ENCODE measurements at places on chromosomes 3 and 15.

DNA sequence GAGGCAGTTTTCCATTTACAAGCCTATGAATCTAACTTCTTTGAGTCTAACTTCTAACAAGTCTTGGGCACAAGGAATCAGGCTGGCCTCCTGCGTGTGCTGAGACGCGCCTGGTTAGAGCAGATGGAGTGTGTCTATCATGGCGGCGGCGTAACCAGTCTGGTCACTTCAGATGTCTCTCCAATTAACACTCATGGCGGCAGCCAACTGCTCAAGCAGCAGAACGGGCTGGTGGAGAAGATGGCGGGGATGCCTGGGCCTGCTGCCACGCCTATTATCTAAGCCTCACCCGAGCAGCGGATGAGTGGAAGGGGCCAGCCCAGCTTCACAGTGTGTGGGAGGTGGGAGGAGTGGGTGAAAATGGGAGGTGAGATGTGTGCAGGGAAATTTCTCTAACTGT lies 246.4 kb upstream of the TPRG1 start:
- DNase-seq, result no peak

DNA sequence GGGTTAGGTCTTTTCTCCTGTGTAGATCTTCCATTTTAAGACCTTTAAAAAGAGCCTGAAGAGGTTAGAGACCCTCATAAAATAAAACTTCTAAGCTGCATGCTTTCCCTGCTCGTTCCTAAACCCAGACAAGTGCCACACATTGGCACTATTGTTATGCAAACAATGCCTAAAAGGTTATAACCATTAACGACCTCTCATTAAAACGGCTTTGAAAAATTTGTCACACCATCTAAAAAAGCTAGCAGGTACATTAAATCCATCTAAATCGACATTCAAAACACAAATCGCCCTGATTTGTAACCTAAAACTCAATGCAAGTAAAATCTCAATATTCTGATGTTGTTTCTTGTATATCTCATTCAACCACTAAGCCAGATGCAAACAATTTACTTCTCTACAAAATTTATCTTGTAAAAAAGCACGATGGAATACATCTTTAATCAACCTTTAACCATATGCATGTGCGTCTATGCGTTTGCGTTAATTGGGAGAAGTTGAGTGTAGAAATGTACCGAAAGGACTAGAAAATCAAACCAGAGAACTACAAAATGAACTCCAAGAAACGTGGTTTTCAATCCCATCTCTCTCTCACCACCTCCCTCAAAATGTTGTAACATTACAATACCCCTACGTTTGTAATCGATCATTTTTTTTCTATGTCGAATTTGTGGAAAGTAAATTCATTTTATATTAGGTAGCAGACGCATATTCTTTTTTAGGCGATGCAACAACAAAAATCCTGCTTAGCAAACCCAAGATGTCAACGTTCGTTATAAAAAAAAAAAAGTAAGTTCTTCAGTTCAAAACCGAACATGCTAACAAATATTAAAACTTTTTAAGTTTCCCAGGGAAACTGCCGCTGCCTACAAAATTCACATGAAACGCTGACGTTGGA lies 1.2 kb downstream of the ALDH1A2 start:
- DNase-seq, result no peak

DNA sequence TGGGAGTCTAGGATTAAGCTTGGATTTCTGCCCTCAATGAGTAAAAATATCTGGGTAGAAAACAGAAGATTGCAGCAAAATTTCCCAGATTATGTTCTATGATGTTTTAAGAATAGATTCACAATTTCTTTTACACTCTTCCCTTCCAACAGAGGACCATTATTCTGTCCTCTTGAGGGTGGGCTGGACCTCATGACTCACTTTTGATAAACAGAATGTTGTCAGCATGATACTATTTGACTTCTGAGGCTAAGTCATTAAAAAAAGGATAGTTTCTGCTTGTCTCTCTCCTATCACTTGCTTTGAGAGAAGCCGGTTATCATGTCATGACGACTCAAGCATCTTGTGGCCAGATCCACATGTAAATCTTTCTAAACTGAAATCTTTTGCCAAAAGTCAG lies 396.2 kb upstream of the CDIN1 start:
- no peak for DNase-seq

GRCh38 chr3:30832961-30833575 lies 61.4 kb downstream of the GADL1 start:
- DNase-seq, result no peak

- DNase-seq, result no peak
Measured at GRCh38 chr3:76096836-76097588, 311.7 kb upstream of the ZNF717 start.

DNA sequence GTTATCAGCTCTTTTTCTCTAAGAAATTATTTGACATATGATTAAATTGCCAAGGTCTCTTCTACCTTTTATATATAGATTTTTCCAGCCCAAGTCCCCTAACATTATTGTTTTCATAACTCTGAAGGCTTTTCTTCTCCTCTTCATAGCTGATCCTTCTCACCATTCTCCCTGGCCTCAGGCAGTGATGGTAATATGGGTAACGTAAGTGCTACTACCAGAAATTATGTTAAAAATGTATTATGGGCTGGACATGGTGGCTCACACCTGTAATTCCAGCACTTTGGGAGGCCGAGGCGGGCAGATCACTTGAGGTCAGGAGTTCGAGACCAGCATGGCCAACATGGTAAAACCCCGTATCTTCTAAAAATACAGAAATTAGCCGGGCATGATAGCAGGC lies 29.2 kb downstream of the BMF start:
- no peak for DNase-seq

- DNase-seq, result no peak
Measured at GRCh38 chr3:38964646-38965045, 87.1 kb downstream of the SCN11A start.

- DNase-seq, result no peak
Measured at GRCh38 chr3:119148493-119149180, 2.7 kb downstream of the TEX55 start.

- DNase-seq, result no peak
Measured at GRCh38 chr3:142651711-142652110, 55.5 kb downstream of the PLS1 start.

GRCh38 chr15:99662903-99663302 lies 70.3 kb downstream of the LYSMD4 start:
- DNase-seq, result no peak

DNA sequence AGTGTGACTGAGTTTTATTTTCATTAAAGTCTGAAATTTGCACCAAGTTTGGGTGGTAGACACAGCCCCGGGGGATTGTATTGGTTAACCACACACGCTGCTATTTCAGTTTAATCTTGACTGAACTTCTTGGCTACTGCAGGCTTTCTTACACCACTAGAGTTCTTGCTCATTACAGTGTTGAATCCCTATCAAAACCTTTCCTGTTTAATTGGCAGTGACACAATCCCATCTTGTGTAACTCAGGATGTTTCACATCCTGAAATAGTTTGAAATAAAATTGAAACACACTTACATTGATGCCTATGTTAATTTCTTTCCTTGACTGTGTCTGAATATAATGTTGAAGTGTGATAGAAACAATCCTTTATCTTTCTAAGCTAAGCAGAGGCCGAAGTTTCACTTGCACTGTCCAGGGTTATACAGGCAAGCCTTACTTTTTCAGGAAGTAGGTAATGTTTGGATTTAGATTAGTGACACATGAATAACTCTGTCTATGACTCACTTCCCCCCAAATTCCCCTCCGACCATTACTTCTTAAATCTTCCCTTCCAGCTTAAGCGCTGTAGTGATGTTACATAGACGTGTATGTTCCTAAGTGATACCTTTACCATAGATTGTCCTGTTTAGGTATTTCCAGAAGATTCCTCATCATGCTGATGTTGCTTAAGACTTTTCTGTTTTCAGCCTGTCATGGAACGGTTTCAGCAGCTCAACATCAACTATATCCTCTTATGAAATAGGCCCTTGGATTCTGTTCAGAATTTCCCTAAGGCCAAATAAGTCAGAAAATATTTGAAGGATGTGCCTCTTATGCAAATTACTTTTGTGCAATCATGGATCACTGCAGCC lies 16.8 kb downstream of the ATG7 start:
- DNase-seq, result peak; percentile 61

DNA sequence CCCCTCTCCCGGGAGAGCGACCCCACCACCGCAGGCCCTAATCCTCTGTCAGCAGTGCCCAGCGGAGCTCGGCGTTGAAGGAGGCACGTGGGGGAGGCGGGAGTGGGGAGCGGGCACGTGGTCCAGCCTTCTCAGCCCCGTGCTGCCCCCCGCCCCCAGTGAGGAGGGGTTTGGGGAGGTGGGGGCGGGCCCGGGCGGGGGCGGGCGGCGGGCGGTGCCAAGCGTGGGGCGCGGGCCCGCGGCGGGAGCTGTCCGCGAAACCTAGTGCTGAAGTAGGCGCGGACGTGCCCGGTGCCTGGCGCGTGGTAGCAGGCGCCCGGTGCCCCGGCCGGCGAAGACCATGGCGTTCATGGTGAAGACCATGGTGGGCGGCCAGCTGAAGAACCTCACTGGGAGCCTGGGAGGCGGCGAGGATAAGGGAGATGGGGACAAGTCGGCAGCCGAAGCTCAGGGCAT lies at the start of gene CPLX3:
Gene CPLX3 (plus strand): TSS at position 264 of the 456 bp plus-strand sequence. CDS start 77 bp downstream, at position 341.
- DNase-seq, result no peak

GRCh38 chr3:54273791-54274190 lies 151.4 kb downstream of the CACNA2D3 start:
- no peak for DNase-seq

DNA sequence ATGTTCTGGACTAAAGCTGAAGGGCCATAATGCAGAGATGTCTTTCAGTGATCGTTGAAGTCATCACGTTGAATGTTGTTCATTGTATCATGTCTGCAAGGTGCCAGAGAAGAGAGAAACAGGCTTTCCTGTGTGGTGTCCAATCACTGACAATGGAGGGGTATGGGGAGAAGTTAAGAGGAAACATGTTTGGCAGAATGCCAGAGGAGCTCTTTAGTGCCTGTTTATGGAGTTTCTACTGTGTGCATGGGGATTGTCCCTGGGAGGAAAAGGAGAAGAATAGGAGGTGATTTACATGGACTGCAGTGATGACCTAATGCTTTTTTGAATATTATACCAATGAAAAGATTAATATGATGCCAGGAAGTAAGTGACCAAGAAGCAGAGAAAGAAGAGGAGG lies 11.7 kb downstream of the SCAANT1 start:
- no peak for DNase-seq

- DNase-seq, result no peak
Measured at GRCh38 chr3:4734454-4734853, 241.3 kb downstream of the ITPR1 start.

DNA sequence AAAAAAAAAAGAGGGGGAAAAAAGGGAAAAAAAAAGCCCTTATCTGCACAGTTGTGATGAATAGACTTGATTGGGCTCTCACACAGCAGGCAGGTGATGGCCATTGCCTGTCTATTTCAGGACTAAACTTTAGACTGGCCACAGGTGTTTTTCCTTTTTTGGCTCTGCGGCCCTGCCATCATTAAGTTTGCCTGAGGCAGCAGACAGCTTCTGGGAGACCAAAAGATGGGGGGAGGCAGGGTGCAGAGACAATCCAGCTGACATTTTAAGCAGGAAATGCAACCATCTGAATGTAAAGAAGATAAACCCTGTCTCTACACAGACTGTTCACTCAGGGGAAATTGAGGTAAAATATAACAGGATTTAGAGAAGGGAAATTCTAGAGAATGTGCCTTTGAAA lies 295.0 kb upstream of the KCNH8 start:
- DNase-seq, result no peak

GRCh38 chr3:9248522-9249271 lies 749 bp downstream of the SRGAP3 start:
- no peak for DNase-seq

GRCh38 chr3:112089956-112090886 lies 4.0 kb downstream of the C3orf52 start:
- DNase-seq, result no peak

DNA sequence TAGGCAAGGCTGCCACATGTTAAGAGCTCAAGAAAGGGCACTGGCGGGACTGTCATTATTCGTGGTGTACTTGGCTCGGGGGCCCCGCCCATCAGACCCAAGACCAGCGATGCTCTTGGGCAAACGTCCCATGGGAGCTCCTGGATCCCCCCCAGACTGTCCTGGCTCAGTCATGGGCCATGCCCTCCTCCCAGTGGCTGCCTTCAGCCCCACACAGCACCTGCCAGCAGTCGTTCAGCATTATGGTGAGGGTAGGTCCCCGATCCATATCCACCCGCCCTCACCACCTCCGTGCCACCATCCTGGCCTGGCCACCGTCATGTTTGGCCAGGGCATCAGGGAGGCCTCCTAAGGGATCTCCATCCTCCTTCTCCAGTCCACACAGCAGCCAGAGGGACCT lies 51.4 kb upstream of the IQSEC1 start:
- DNase-seq, result no peak

DNA sequence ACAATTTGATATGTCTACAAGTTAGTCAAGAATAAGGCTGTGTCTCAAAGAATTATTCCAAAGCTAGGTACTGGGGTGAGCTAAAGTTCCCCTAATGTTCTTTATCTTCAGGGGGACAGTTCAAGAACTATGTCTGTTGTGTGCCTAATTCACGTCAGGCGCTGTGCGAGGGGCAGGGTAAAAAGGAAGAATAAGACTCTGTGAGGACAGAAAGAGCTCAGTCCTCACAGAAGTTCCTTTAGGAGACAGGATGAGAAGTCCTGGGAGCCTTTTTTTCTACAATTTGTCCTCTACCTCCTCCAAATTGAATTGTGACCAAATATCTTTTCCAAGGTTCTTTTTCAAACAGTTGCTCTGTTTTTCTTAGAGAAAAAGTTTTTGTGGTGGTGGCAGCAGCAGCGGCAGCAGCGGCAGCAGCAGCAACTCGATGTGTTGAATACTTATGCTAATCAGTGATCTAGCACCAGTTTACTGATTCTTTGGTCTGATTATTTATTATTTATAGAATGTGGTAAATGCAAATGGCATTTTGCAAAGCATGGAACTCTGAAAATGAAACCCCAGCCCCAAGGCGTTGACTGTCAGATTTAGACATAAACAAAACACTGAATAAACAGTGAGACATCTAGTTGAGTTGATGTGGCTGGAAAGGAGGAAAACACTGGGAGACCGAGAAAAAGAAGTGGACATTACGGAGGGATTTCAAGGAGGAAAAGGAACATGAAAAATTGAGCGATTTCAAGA lies 88.6 kb downstream of the GTPBP8 start:
- DNase-seq, result no peak

- DNase-seq, result no peak
Measured at GRCh38 chr15:66897416-66897815, 168.0 kb upstream of the SMAD3 start.

DNA sequence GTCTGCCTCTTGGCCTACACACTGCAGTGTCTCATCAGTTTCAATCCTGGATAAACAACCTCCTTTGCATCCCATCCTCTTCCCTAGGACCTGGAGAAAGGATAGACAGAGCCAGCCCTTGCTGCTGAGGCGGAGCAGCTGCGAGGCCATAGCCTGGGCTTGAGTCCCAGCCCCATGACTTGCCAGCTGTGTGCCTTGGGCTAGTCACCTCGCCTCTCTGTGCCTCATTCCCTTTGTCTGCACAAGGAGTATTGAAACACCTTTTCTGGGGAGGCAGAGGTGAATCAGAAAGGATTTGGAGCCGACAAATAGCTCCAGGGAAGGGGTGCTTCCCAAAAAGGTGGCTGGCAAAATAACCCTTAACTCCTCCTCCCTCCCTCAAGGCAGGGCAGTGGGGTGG lies 65.0 kb upstream of the SLC6A1 start:
- DNase-seq, result no peak
